ENCODE measurements at places on chromosomes 1 and 21.

GRCh38 chr1:31054349-31054748, 11.2 kb downstream of the PUM1 start:
- no peak for DNase-seq

GRCh38 chr1:216034506-216034905, 388.7 kb downstream of the USH2A start:
- DNase-seq = no peak

DNA sequence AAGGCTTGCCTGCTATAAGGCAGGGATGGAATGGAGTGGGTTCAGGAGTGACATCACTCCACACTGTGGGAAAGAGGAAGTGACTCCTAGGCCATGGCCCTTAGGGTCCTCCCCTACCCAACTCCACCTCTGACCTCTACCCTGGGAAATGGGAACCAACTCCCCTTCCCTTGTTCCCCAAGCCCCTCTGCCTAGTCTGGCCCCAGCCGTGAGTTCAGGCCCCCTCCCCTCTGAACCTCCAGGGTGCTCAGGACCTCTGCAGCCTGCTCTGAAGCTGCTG, 3.8 kb upstream of the GUCA2A start:
- no peak for DNase-seq

GRCh38 chr1:177411381-177411780, 240.6 kb downstream of the BRINP2 start:
- no peak for DNase-seq

DNA sequence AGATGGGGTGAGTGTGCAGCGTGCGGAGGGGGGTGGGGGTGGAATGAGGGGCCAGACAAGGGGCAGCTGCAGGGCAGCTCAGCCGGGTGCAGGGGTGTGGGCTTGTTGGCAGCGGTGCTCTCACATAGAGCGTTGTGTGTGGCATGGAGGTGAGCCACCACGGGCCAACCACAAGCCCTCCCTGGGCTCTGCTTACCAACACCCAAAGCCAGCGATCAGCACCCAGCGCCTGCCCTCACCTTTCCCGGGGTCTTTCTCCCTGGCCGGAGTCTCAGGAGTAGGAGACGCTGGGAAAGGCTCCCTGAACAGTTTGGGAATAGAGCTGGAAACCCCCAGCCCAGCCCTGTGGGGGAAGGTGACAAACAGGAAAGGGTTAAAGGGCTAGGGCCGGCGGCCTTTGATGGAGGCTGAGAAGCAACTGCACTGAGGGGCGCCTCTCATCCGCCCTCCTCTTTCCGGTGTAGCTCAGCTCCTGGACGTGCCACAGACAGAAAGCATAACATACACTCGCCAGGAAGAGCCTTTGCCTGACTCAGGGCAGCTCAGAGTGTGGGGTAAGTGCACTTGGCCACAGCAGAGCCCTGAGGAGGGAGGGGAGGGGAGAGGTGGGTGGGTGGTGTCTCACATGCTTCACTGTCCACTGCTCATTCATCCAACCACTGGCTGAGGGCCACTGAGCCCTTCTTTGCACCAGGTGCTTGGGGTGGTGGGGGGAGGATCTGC, 577 bp downstream of the IKBKE start:
- DNase-seq = peak; percentile 41

GRCh38 chr1:61496501-61496900, 228.4 kb downstream of the TM2D1 start:
- no peak for DNase-seq

DNA sequence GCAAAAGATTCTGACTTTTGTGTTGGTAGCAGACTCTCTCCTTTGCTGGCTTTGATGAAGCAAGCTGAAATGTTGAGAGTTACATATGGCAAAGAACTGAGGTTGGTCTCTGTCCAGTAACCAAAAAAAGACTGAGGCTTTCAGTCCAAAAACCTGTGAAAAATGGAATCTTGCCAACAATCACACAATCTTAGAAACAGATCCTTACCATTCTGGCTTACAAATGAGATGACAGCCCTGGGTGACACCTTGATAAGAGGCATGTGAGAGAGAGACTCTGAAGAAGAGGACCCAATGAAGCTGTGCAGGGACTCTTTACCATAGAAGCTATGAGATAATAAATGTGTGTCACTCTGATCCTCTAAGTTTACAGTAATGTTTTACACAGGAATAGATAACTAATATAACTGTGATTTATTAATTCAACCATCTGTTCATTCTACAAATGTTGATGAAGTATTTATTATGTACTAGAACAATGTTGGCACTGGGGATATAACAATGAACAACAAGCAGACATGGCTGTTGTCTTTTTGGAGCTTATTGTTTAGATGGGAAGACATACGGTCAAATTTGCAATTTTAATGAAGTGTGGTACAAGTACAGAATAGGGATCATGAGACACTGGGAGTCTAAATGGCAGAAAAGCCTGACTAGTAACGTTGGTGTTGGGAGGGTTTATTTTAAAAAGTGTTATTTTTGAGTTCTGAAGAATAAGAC, 251.0 kb downstream of the OLFM3 start:
- no peak for DNase-seq
